ENCODE measurements at places on chromosomes 4 and X.

DNA sequence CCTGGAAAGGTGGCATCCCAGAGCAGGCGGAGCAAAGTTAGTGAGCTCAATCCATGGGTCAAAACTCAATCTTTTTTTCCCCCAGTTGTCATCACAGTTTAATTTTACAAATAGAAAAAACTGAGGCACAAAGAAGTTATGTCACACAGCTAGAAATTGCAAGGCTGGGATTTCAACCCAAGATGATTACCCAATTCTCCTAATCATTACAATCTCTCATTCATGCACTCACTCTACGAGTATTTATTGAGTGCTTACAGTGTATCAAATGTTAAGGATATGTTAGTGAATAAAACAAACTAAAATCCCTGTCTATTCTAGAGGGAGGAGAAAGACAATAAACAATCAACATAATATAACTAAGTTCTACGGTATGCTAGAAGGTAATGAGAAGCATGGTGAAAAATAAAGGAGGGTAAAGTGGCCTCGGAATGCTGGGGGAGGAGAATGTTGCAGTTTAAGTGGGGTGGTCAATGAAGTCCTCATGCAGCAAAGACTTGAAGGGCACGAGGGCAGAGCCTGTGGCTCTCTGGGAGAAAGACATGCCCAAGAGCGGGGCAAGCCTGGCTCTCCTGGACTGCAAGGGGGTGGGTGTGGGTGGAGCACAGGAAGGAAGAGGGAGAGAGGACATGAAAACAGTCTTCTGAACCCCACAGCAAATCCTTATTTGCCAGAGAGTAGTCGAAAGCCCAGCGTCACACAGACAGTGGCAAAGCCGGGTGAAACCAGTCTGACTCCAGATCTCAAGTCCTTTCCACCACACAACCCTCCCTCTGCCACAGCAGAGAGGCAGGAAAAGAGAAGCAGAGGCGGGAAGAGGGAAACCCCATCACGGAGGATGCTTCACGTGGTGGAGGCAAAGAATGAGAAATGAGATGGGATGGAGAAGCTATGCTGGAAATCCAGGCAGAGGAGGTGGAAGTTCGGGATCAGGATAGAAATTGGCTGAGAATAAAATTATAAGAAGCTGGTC is 48.3 kb downstream of the RAB33B start:
- no peaks in the 10 kb centered on the region for H3K36me3 ChIP-seq
- H3K27me3 ChIP-seq = no peaks in the 10 kb centered on the region
- H3K27ac ChIP-seq = no peak overlapping the region
- H3K4me3 ChIP-seq = no peak overlapping the region
- H3K4me1 ChIP-seq = peaks cover 8% of the 10 kb centered on the region
- DNase-seq = no peak

DNA sequence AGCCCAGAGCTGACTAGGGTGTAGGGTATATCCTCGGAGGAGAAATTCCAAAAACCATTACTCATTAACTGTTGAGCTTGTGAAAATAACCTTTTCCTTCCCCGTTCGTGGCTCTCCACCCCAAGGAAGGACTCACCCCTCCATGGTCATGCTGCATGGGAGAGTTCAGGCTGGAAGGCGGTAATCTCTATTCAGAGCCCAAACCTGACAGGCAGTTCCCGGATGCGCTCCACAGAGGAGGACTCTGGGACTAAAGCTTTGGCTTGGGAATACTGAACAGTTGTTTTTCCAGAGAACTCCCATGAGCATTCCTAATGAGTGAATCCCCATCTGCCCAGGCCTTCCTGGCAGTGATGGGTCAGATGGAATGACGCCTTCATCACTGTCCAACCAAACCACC is 125.4 kb downstream of the BCOR start:
- no peak overlapping the region for H3K27ac ChIP-seq
- H3K36me3 ChIP-seq = no peaks in the 10 kb centered on the region
- H3K27me3 ChIP-seq = no peaks in the 10 kb centered on the region
- H3K4me1 ChIP-seq = no peaks in the 10 kb centered on the region
- H3K4me3 ChIP-seq = no peak overlapping the region

DNA sequence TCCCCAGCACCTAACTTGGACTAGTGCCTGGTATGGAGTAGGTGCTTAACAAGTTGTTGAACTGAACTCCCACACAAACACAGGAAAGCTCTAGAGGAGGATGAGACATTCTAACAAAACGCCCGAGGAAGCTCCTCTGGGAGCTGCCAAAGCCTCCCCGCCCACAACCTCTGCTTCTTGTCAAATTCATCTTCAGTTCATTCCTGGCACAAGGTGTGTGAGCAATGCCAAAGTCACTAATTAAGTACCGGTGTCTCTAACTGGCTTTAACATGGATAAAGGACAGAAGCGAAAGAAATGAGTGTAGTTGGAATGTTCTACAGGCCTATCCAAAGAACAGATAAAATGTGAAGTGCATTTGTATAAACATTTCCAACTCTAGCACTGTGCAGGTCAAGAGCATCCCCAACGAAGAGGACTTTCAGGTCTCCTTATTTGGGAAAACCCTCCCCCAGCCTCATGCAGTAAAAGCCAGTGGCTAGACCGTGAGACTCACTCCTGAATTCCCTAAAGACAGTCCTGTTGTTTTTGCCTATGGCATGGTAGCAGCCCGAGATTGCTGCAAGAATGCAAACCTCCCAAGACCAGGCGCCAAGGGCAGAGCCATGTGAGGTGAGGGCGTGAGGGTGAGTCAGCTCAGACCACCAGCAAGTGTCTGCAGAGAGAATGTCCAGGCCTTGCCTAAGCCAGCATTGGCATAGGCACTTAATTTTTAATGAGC is 72.2 kb upstream of the KLF3 start:
- H3K4me3 ChIP-seq = no peak overlapping the region
- no peak overlapping the region for H3K27ac ChIP-seq
- H3K4me1 ChIP-seq = no peaks in the 10 kb centered on the region
- H3K27me3 ChIP-seq = no peaks in the 10 kb centered on the region
- H3K36me3 ChIP-seq = no peaks in the 10 kb centered on the region

- H3K27ac ChIP-seq = no peak overlapping the region
- H3K27me3 ChIP-seq = no peaks in the 10 kb centered on the region
- DNase-seq = no peak
Measured at GRCh38 chr4:112747036-112747435, 110.1 kb downstream of the LARP7 start.
